Fibroblast of the aortic adventitia (primary cell): ENCODE measurements at places on chromosomes 13 and 19. TPM values are rescaled to one million over a fixed set of nuclear protein-coding genes. Genes with fewer than 3 reads are reported as not detected.

The ARRDC5 gene
- total RNA-seq, result not detected in 2 replicates

The LIM2 gene
- not detected in 2 replicates for total RNA-seq

The CEACAM8 gene
- total RNA-seq, result not detected in 2 replicates

The SULT2B1 gene
- not detected in 2 replicates for total RNA-seq

The NUP58 gene
- 14.2 and 57.3 TPM in 2 replicates for total RNA-seq

The ZFP82 gene
- total RNA-seq, result 7.7 and 12.6 TPM in 2 replicates

The SMIM44 gene
- total RNA-seq, result not detected in 2 replicates

The ZNF575 gene
- total RNA-seq, result 0.63 TPM in 1 of 2 replicates, not detected in the other

The MCEMP1 gene
- not detected in 2 replicates for total RNA-seq

The SIAH3 gene
- total RNA-seq, result not detected in 2 replicates

The GPC5 gene
- 0.18 TPM in 1 of 2 replicates, not detected in the other for total RNA-seq

The ZNF730 gene
- 0.16 and 2.3 TPM in 2 replicates for total RNA-seq

The ZNF723 gene
- not detected in 2 replicates for total RNA-seq

The ERVV-1 gene
- total RNA-seq, result not detected in 2 replicates

The ZNF320 gene
- 7.3 and 12.0 TPM in 2 replicates for total RNA-seq

The SCGB2B2 gene
- total RNA-seq, result 0.09 TPM in 1 of 2 replicates, not detected in the other

The SYNGR4 gene
- total RNA-seq, result not detected in 2 replicates

The FAM174C gene
- 25.2 and 123 TPM in 2 replicates for total RNA-seq

The CPAMD8 gene
- 0.18 and 2.5 TPM in 2 replicates for total RNA-seq

The SSBP4 gene
- total RNA-seq, result 66.7 and 76.4 TPM in 2 replicates

The NKPD1 gene
- total RNA-seq, result 0.25 and 0.36 TPM in 2 replicates

The GPR12 gene
- 0.41 TPM in 1 of 2 replicates, not detected in the other for total RNA-seq

The PRR36 gene
- total RNA-seq, result 0.09 and 0.90 TPM in 2 replicates

The C2CD4C gene
- not detected in 2 replicates for total RNA-seq

The KLK6 gene
- not detected in 2 replicates for total RNA-seq

The RAB3A gene
- 2.8 TPM in 1 of 2 replicates, not detected in the other for total RNA-seq

The ZNF160 gene
- 32.4 and 46.3 TPM in 2 replicates for total RNA-seq

The IL11 gene
- 1.6 and 2.2 TPM in 2 replicates for total RNA-seq

The RNF17 gene
- total RNA-seq, result not detected in 2 replicates

The RXFP2 gene
- not detected in 2 replicates for total RNA-seq

The LSM14A gene
- 55.5 and 96.3 TPM in 2 replicates for total RNA-seq

The APLP1 gene
- total RNA-seq, result 4.1 and 8.6 TPM in 2 replicates

The LILRB2 gene
- total RNA-seq, result not detected in 2 replicates

The LHFPL6 gene
- total RNA-seq, result 45.2 and 109 TPM in 2 replicates

The SLC35E1 gene
- total RNA-seq, result 30.4 and 32.0 TPM in 2 replicates

The IL4I1 gene
- 1.1 TPM in 1 of 2 replicates, not detected in the other for total RNA-seq

The ANKRD27 gene
- 29.0 and 29.6 TPM in 2 replicates for total RNA-seq

The ONECUT3 gene
- not detected in 2 replicates for total RNA-seq

The NOTCH3 gene
- 39.4 and 44.4 TPM in 2 replicates for total RNA-seq
